CD4-positive, alpha-beta T cell treated with Interleukin-21 for 1 hour (primary cell): ENCODE measurements at places on chromosomes 2 and 18.

GRCh38 chr2:235536711-235537110 lies 42.9 kb downstream of the AGAP1 start:
- DNase-seq = no peak

DNA sequence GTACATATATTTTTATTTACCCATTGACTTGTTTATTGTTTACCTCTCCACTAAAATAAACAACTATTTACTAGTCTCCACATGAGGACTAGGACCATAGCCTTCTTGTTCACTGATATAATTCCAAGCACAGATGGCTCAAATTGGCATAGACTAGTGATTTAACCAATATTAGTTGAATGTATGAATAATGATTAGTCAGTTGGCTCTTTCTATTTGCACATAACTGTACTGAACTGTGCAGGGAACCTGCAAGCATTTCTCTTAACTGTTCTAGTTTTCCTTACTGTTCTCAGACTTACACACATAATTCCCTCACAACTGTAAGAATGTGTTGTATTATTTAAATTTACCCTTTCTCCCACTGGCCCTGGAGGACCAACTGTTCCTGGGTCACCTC lies 91.9 kb downstream of the COL3A1 start:
- no peak for DNase-seq

DNA sequence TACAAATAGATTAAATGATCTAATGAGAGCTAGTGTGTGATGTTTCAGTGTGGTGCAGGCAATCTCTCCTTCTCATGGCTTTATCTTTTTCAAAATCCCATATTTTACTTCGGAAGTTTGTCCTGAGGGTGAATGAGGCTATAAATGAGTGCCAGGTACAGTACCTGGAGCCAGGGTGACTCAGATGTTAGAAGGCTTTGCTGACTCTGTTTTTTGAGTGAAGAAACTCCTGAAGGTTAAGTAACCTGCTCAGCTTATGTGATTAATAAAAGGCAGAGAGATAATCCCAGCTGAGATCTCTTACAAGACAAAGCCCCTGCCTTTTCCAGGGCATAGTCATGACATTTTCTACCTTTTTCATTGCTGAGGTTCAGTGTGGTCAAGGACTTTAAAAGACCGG lies 52.6 kb downstream of the MGAT5 start:
- DNase-seq = no peak

DNA sequence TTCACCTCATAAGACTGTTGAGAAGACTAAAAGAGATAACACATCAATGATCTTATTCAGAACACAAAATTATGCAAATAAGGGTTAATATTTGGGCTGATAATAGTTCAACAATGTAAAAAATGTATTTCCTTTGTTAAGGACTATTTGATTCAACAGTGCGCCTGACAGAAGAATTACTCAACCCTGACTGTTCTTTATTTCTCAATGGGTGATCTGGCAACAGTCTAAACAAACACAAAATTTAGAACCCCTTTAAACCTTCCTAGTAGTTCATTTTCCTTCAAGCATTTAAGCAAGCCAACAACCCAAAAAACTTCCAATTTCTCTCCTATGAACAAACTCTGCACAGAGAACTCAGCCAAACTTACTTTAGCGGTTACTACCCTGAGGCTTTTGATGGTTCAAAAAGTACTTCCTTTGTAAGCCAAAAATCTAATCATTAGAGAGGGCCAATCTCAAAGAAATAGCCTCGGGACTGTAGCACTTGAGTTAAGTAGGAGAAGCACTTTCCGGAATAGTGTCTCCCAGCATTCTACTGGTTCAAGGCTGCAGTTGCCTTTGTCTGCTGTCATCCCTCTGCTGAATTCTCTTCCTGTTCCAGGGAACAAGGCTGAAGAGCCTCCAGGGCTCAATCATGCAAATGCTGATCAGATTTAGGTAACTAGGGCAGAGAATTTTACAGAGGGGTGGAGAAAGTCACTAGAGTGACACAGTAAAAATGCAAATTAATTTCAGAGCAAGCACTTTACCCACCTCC lies 40.9 kb upstream of the MAPK4 start:
- DNase-seq = no peak

DNA sequence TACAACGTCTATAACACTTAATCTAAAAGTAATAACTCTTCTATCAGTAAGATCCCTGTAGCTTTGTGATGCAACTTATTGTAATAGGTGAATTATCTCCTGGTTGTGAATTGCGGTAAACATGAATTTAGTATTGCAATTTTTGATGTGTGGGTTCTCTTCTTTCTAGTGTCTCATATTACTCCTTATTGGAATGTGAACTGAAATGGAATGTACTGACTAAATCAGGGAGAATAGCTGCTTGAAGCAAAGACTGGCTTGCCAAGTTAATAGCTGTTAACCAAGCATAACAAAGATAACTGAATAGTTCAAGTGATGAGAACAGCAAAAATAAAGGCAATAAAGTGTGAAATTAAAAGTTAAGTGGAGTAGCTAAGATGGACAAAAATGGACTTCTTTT lies 60.5 kb upstream of the TFPI start:
- DNase-seq = no peak

DNA sequence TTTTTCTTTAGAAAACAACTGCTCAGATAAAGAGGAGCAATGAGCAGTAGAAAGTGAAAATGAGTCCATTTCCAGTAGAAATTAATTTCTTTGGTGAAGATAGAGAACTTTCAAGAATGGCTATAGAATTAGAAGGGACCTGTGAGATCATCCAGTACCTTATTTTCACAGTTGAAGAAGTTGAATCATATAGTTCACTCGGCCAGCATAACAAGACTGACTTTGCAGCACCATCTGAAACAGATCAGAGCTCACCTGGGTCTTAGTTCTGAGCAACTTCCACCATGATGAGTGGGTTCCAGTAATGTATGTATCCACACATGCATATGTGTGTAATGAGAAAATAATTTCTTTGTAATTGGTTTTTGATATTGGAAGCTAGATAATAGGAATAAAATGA lies 58.6 kb downstream of the CERS6 start:
- no peak for DNase-seq

DNA sequence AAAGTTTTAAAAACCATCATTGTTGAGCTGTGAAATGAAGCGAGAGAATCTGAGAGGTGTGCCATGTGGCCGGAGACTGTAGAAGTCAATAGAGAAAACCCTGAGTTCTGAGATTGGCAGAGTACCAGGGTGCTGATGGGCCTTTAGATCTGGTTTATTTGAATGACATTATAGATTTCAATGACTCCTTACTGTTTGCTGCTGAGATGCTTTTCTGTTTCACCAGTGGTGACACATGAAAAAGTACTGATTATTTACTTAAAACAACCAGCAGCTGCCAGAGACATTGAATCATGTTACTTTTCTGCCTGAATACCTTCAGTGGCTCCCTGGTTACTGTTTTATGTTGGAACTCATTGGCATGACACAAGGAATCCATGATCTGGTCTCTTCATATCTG lies 602.7 kb upstream of the ZNF804A start:
- no peak for DNase-seq

DNA sequence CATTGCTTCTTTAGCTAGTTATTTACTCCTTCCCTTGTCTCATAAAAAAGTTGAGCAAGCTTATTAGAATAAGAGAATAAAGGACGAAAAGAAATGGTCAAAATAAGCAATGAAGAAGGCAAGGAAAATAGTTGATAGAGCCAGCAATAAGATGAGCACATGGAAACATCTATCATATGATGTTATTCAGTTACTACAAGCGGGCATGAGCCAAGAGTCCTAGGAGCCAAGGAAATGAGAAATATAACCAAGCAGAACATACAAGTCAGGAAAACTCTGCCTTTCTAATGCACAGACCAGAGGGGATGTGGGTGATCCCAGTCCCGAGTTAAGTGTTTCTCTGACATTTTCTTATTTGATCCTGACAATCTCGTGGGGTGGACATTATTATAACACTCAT lies 33.9 kb downstream of the INO80C start:
- no peak for DNase-seq

GRCh38 chr2:128187032-128187654 lies 96.1 kb downstream of the UGGT1 start:
- no peak for DNase-seq

DNA sequence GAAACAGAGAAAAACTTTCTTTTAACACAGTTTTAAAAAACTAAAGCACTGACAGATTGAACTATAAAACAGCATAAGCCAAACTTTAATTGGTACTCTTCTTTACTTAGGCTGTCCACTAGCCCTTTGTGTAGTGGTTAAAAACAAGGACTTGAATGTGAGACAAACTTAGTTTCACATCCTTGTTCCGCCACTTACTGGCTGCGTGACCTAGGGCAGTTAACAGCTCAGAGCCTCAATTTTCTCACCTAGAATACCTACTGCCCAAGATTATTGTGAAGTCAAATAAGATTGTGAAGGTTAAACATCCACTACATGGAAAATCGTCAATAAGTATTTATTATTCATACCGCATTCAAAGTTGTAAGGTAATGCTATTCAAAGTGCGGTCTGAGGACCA lies 2.0 kb downstream of the WDR35 start:
- no peak for DNase-seq

DNA sequence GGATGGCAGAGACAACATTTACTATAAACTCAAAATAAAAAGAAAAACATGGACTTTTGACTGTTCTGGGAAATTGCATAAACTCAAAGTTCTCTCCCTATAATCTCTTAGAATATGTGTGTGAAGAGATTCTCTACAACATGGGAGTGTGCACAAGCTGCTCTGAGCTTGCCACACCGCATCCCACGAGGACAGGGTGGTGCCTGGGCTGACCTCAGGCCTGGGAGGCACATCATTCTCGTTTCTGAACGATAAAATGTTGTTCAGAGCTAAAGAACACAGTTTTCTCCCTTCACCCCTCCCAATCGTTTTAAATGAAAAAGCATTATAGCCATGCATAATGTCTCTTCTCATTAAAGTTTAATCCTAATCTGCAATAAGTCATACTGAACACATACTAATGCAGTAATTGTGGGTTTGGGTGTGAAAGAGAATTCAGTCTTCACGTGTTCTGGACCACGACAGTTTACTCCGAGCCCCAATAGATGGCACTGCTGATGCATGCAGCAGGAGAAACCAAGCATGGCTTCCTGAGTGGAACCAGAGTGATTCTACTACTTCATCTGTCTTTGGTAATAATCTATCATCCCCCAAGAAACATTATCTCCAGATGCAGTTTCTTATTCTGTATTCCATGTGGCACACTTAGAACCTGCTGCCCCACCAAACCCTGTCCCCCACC lies 46.9 kb upstream of the LAMA1 start:
- no peak for DNase-seq

DNA sequence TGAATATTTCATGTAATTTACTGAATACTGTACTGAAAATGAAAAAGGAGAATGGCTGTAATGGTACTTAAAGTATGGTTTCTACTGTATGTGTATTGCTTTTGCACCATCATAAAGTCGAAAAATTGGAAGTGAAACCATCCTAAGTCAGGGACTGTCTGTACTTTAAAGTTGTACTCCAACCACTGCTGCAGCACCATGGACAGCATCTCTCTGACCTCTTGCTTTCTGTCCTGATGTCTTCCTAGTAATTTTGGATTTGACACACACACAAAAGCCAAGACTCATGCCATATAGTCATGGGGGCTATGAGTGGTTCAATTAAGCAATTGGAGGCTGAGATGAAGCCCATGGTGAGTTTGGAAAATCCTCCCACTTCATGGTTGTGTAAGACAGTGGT lies 256.3 kb upstream of the PKDCC start:
- no peak for DNase-seq

DNA sequence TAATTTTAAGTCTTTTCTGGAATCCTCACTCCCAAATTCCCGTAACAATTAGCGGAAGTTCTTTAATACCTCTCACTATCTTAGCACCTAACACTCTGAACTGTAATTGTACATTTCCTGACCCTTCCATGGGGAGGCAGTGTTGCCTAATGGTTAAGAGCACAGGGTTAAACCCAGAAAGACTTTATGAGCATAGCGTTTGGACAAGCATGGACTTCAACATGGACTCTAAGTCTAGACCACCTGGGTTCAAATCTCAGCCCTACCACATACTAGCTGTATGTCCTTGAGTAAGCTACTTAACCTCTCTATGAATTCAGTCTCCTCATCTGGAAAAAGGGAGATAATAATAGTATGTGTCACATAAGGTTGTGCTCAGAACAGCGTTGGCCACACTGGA lies 13.0 kb downstream of the ANTXR1 start:
- peak; percentile 17 for DNase-seq

GRCh38 chr2:16680781-16681180 lies 15.1 kb upstream of the CYRIA start:
- DNase-seq = no peak

GRCh38 chr2:241507430-241508239 lies 749 bp downstream of the STK25 start:
- DNase-seq = no peak

DNA sequence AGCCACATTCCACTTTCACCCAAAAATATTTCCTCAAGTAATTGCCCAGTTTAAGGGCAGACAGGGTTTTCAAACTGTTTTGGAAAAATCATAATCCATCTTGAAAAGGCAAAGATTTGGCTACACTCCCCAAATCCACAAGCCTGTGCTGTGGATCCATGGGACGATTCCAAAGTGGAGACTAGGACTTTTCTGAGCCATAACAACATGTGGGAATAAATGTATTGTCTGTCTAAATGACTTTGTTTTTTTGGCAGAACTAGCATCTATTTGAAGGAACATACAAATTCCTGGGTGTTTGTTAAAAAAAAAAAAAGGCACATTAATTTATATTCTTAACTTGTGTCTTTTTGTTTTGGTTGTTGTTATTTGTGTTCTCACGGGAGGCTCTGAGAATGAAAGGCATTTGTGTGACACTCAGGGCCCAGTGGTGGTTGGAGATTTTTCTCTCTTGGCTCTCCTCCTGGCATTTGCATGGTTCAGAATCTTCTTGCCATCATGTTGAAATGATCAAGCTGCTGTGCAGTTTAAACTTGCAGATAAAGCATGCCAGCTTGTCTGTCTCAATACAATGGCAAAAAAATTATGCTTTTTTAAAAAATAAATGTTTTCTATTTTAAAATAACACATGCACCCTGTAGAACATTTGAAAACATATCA lies 277.4 kb downstream of the EN1 start:
- DNase-seq = no peak

- DNase-seq = no peak
Observed at GRCh38 chr2:479031-479430, 191.1 kb upstream of the ALKAL2 start.

DNA sequence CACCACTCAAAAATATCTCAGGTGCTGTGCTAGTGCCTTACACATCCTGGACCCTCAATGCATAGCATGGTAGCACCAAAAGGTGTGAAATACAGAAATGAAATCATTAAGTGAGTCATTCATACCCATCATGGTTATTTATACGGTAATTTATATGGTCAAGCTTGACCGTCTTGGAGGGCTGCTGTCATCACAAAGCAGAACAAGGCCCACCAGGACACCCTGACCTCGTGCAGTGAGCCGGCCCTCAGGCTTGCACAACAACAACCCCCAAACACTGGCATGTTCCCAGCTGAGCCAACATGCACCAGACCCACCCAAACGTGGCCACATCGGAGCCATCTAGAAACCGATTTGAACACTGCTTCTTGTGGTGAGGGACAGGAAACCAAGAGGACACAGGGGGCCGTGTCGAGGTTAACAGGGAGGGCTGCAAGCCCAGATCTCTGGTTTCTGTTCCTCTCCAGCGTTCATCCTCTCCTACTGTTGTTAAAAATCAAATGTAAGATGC lies 378.5 kb upstream of the ID2 start:
- DNase-seq = peak; percentile 73

GRCh38 chr18:23194155-23194996 lies 59.1 kb downstream of the CABLES1 start:
- no peak for DNase-seq

- DNase-seq = peak; percentile 26
Observed at GRCh38 chr2:241009601-241010530, 11.4 kb downstream of the SNED1 start.

GRCh38 chr2:42087857-42088195 lies 40.0 kb downstream of the PKDCC start:
- DNase-seq = no peak
